ENCODE measurements at places on chromosomes 12 and 14.
A peak's percentile ranks its signal among the peaks of the same experiment; 100 is the strongest.

DNA sequence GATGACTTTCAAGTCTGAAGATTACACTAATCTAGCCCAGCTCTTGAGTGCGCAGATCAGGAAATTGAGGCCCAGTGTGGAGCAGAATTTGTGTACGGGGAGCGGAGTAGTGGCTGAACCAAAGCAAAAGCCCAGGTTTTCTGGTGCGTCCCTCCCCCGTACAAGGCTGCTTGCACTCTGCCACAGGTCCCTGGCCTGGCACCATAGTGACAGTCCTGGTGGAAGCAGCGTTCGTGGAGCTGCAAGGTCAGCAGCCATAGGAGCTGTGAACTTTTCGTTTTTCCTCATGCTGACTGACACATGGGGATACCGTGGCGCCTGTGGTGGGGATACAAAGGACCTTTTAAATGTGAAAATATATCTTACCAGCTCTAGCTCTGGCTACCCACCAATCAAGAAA lies 1.7 kb downstream of the EVL start:
- no peak for DNase-seq

GRCh38 chr12:66159123-66159522 lies 10.7 kb downstream of the TMBIM4 start:
- no peak for DNase-seq

GRCh38 chr12:55788546-55788945 lies 29.0 kb downstream of the SARNP start:
- DNase-seq = no peak

GRCh38 chr12:52924764-52925716 lies 20.2 kb upstream of the KRT8 start:
- peak; percentile 93 for DNase-seq

DNA sequence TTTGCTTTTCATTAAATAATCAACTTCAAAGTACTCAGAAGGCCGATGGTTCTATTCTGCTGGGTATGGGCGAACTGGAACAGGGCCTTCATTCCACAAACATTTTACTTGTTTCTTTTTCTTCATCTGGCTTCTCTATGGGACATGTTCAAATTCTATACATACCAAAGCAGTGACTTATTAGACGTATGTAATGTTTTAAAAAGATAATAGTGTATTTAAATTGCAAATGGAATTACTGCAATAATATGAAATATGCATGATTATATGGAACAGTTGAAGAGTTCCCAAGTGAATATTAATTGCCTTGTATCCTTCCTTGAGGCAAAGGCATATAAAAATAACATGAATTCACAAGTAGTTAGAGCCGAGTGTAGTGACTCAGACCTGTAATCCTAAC lies 75.5 kb downstream of the FAR2 start:
- DNase-seq = peak; percentile 14

Measured in IMR-90 (cell line).